ENCODE measurements at places on chromosomes 1 and 21.

GRCh38 chr1:161019751-161020495 lies 1.0 kb downstream of the F11R start:
- peaks cover 76% of the 10 kb centered on the region for H3K4me1 ChIP-seq
- H3K4me3 ChIP-seq: peak overlapping the region; percentile 80
- H3K27ac ChIP-seq: peak overlapping the region; percentile 98

GRCh38 chr1:174923820-174924219 lies 75.9 kb upstream of the CACYBP start:
- H3K27me3 ChIP-seq: no peaks in the 10 kb centered on the region
- H3K27ac ChIP-seq: no peak overlapping the region
- H3K36me3 ChIP-seq: no peaks in the 10 kb centered on the region
- no peak for DNase-seq

- peaks cover 13% of the 10 kb centered on the region for H3K36me3 ChIP-seq
- DNase-seq: no peak
- H3K27ac ChIP-seq: no peak overlapping the region
- no peaks in the 10 kb centered on the region for H3K4me1 ChIP-seq
These were observed 17.6 kb downstream of the ATP8B2 start for GRCh38 chr1:154342836-154343472.

DNA sequence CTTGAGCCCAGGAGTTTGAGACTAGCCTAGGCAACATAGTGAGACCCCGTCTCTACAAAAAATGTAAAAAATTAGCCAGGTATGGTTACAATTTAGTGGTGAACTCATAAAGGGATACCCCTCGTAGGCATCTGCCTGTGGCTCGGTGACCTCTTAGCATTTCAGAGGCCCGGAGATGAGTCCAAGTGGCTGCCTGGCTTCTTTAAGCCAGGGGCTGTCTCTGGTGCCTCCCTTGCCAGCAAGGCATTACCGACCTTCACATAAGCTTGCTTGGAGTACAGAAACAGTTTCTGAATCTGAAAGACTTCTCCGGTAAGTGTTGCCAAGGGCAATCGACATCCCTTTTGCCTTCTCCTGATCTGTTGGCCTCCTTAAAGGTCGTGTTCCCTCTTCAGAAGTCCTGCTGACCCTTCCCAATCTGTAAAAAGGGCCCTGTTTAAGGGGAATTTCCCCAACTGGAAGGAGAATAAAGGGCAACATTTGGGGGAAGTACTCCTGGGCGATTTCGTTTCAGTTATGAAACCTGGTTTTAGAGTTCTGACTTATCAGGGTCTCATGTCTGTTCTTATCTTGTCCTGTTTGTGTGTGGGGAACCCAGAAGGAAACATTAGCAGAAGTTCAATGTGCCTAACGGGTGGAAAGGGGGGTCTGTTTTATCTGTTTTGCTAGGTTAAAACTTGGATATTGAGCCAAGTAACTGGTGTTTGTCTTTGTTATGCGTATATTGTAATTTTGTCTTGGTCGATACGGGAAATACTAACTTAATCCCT lies 32.9 kb downstream of the KIFAP3 start:
- no peak overlapping the region for H3K4me3 ChIP-seq
- no peak overlapping the region for H3K27ac ChIP-seq
- DNase-seq: no peak
- H3K4me1 ChIP-seq: no peaks in the 10 kb centered on the region

- DNase-seq: no peak
- H3K4me3 ChIP-seq: no peak overlapping the region
- H3K36me3 ChIP-seq: no peaks in the 10 kb centered on the region
- H3K27me3 ChIP-seq: no peaks in the 10 kb centered on the region
- no peaks in the 10 kb centered on the region for H3K4me1 ChIP-seq
These were observed 70.8 kb downstream of the TIAM1 start for GRCh38 chr21:31273278-31273677.

DNA sequence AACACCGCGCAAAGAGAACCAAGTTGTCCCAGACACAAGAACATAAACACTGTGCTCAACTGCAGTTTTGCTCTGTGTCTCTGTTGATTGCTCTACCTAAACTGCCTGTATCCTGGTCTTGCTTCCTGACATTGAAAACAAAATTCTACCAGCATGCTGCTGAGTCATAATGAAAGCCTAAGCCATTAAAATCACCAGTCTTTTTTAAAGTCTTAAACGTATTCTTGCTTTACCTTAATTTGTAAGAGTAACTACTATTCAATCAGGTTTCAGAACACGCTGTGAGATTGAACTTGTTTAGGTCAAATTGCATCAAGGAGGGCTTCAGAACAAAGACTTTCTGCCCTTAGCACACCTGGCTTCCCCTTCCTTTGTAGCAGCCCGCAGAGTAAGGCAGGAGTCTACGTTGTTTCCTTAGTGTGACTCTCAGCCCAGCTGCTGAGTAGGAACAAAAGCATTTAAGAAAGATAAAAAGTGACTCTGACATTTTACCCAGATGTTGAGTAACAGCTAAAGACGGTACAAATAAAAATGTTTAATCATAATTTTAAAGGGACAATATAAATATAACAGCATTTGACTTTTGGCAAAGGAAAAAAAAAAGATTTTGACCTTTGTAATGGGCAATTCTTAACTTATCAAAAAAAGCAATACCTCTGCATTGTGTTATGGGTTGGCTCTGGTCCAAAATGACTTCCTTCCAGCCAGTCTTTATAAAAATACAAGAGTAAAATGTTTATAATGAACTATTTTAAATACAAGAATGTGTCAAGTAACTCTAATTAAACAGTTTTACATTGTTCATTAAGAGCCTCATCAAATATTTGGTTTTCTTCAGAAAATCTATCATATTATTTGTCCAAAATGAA lies 186.9 kb upstream of the ADGRL4 start:
- H3K4me3 ChIP-seq: no peak overlapping the region
- no peaks in the 10 kb centered on the region for H3K4me1 ChIP-seq
- H3K27me3 ChIP-seq: no peaks in the 10 kb centered on the region
- no peak overlapping the region for H3K27ac ChIP-seq
- no peaks in the 10 kb centered on the region for H3K36me3 ChIP-seq

DNA sequence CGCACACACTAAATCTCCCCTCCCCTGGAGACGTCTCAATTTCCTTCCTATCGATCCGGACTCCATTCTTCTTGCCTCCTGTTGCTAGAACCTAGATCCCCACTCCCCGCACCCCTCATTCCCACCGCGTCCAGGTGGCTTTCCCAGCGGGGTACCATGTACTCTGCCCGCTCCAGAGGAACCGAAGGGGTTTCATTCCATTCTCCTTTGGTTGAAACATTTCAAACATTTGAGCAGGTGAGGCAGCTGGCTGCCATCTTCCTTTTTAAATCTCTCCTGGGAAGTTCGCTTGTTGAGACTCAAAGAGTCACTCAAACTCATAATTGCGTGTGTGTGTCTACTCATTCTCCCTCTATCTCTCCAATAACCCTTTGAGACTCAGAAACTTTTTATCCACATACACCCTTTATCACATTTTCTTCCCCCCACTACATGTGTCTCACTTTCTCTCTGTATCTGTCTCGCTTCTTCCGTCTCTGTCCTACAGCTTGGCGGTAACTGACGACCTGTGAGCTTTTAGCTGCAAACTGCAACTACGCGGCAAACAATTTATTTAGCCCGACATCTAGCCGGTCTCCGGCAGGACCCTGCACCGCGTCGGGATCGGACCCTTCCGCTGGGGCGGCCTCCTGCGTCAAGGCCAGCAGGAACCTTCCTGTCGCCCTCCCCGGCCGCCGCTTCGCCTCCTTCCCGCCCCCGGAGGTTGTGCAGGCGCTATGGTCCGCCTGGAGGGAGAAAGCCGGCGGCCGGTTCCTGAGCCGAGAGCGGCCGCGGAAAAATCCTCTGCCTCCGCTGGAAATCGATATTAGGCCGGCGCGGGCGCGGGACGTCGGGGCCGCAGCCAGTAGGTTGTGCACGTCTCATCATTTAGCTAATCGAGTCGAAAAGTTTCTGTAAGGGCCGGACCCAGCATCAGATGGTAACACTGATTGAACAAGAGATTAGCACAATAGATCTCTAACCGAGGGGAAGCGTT lies 3.0 kb upstream of the FOXD3 start:
- no peak for DNase-seq
- peak overlapping the region; percentile 14 for H3K4me3 ChIP-seq
- H3K36me3 ChIP-seq: no peaks in the 10 kb centered on the region
- peaks cover 58% of the 10 kb centered on the region for H3K27me3 ChIP-seq

- no peaks in the 10 kb centered on the region for H3K36me3 ChIP-seq
- DNase-seq: no peak
- H3K4me3 ChIP-seq: no peak overlapping the region
- H3K27ac ChIP-seq: peak overlapping the region; percentile 46
- no peaks in the 10 kb centered on the region for H3K4me1 ChIP-seq
These were observed 75.1 kb downstream of the UCHL5 start for GRCh38 chr1:192984080-192984479.

- no peaks in the 10 kb centered on the region for H3K36me3 ChIP-seq
- DNase-seq: no peak
- H3K4me3 ChIP-seq: no peak overlapping the region
- no peak overlapping the region for H3K27ac ChIP-seq
- H3K27me3 ChIP-seq: no peaks in the 10 kb centered on the region
These were observed 179.4 kb downstream of the ZP4 start for GRCh38 chr1:237711281-237711680.

- H3K27me3 ChIP-seq: no peaks in the 10 kb centered on the region
- H3K4me3 ChIP-seq: no peak overlapping the region
- no peak overlapping the region for H3K27ac ChIP-seq
- H3K4me1 ChIP-seq: no peaks in the 10 kb centered on the region
- DNase-seq: no peak
These were observed 232.8 kb downstream of the CHRM3 start for GRCh38 chr1:239619190-239619589.

DNA sequence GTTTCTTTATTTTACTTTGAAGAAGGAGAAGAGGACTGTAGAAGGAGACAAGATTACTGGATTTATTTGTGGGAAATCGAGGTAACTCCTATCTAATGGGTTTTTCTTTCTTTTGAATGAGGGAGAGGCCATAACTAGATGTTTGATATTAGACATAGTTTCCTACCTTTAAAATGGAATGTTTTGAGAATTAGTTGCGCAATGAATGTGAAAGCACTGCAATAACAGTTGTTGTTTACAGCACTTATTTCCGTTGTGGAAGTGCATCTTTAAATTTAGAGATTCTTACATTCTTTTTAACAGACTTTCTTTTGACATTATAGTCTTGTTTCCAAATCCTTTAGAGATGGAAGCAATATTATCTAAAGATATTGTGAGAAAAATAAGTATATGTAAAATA lies 229.0 kb downstream of the SRGAP2C start:
- peaks cover 3% of the 10 kb centered on the region for H3K4me1 ChIP-seq
- no peak for DNase-seq
- H3K27ac ChIP-seq: no peak overlapping the region
- no peak overlapping the region for H3K4me3 ChIP-seq

DNA sequence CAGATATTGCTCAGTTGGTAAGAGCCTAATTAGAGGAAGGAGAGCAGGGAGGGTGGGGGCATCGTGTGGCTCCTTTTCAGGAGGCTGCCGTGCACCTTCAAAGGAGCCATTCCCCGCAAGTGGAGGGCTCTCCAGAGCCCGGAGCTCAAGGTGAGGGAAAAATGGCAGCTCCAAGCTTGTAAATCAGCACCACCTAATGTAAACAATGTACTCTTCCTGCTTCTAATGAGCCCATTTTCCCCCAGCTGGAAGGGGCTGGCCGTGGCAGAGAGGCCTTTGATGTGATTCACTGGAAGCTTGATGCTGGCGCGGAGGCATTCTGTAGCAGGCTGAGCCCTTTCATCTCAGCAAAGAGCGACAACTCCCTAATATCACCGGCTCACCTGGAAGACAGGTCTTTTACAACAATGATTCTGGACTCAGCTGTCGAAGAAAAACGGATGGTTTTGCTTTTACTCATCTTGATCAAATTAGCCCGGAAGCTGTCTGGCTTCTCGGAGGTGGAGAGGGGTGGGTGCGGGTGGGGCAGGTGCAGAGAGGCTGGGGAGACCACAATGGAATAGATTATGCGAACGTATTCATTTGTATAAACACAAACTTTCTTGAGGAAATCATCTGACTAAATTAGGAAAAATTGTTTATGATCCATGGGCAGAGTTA lies 112.5 kb downstream of the RRAGC start:
- no peaks in the 10 kb centered on the region for H3K27me3 ChIP-seq
- no peak overlapping the region for H3K4me3 ChIP-seq
- no peaks in the 10 kb centered on the region for H3K36me3 ChIP-seq

DNA sequence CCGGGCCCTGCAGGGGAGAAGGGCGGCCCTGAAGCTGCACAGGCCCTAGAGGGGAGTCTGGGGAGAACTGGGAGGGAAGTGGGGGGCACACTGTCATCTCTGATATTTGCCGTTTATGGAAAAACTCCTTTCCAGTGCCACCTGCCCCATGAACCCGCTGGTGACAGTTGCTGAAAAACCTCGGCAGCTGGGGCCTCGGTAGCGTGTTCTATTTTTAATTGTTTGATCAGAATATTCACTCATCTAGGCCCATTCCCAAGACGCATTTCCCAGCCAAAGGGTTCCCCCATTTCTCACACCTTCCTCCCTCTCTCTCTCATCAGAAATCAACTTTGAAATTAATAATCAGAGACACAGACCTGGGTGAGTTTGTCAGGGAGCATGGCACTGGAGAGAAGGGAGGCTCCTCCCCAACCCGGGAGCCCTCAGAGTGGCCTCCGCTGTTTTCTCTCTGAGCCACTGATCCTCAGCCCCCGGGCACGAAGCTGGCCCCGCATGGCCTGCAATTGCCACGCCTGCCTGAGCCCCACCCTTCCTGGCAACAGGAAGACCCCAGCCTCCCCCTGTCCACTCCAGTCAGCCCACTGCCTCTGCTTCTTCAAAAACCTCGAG lies 111.1 kb downstream of the CASZ1 start:
- no peak for DNase-seq
- H3K36me3 ChIP-seq: no peaks in the 10 kb centered on the region
- peak overlapping the region; percentile 78 for H3K27ac ChIP-seq
- H3K27me3 ChIP-seq: no peaks in the 10 kb centered on the region
- no peak overlapping the region for H3K4me3 ChIP-seq

DNA sequence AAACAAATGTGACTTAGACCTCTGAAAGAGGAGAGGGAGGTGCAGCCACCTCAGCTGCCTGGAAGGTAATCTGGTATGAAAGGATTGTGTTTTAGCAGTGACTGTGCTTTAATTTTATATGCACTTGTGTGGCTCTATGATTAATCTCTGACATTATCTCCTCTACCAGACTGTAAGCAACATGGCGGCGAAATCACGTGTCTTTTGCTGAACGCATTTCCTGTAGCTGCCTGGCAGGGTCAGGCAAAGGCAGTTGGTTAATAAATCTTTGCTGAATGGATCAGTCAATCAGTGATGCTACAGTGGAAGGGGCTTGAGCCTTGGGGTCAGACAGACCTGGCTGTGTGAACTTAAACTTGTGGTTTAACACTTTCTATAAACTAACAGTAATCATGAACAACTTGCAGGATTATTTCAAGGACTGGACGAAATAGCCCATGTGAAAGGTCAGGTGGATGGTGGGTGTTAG lies 96.9 kb downstream of the ADSS2 start:
- H3K4me1 ChIP-seq: peaks cover 9% of the 10 kb centered on the region
- no peak for DNase-seq
- H3K27ac ChIP-seq: peak overlapping the region; percentile 48
- no peaks in the 10 kb centered on the region for H3K36me3 ChIP-seq

DNA sequence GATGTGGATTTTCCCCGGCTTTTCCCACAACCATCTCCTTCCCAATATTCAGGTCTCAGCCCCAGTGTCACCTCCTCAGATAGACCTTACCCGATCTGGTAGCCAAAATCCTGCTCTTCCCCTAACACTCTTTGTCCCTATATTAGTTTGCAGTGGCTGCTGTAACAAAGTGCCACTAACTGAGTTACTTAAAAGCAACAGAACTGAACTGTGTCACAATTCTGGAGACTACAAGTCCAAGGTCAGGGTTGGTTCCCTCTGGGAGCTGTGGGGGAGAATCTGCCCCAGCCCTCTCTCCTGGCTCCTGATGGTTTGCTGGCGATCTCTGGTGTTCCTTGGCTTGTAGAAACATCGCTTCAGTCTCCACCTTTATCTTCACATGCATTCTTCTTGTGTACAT lies 64.0 kb downstream of the NENF start:
- H3K27ac ChIP-seq: no peak overlapping the region
- H3K4me1 ChIP-seq: no peaks in the 10 kb centered on the region
- no peak overlapping the region for H3K4me3 ChIP-seq
- DNase-seq: no peak
- no peaks in the 10 kb centered on the region for H3K36me3 ChIP-seq

Data from esophagus squamous epithelium (tissue), 5 donors.